NK-92 treated with Interleukin-12 subunit alpha and Interleukin-12 subunit beta, amount 100 ng/mL, for 24 hours (cell line): ENCODE measurements at places on chromosomes 3 and 15.

GRCh38 chr3:49785565-49786356 lies 581 bp downstream of the IP6K1 start:
- no peak for DNase-seq

- peak; percentile 84 for DNase-seq
Observed at GRCh38 chr15:40115670-40116093, 7.0 kb upstream of the BMF start.

DNA sequence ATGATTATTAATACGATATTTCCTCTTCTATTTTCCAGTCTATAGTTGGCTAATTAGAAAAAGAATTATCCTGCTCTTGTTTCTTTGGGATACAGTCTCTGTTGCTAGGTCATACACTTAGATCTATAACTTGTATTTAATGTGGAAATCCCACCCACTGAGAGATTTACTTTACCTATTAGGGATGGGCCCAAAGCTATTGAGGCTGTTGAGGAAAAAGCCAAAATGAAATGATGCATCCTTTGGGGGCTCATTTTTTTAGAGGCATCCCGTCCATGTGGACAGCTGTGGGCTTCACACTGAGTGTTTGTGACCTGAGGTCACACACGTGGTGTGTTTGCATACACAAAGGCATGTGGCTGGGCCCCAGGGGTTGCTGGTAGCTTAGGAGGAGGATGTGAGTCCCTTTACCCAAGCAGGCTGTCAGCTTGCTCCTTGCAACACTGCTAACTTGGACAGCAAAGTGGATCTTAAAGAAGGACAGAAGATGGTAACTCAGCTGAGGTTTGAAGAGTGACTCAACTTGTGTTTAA lies 477.4 kb downstream of the AGBL1 start:
- DNase-seq: no peak

DNA sequence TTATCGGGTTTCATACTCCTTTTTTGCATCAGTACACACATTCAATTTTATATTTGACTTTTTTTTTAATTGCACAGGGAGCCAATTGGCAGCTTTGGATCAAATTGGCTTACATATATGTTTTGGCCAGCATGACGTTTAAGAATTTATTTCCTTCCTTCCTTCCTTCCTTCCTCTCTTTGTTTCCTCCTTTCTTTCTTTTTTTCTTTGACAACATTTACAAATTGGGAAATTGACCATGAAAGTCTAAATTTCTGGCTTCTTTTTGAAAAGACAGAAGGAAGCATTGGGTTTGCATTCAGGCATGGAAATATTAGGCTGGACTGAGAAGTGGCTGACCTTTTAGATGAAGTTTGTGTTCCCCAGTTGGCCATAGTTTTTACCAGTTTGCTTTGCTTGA lies 103.4 kb upstream of the IGSF10 start:
- no peak for DNase-seq

- no peak for DNase-seq
Observed at GRCh38 chr3:37924453-37924852, 62.8 kb downstream of the CTDSPL start.

DNA sequence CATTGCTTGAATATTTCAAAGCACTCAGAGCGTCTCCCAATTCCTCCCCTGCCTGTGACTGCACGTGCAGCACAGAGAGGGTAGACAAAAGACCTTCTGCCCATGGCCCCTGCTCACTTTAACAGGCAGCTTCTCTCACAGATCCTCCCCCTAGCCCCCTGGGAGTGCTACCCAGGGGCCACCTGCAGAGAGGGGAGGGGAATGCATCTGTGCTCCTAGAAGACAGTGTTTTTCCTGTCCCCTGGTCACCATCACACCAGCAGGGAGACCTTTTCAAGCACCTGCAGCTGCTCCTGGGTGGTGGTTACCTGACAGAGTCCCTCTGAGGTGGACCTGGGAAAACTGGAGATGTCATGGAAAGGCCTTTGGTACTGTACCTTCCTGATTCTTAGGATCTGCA lies 56.7 kb upstream of the PRR23C start:
- DNase-seq: no peak

GRCh38 chr3:3200632-3201212 lies 21.2 kb upstream of the CRBN start:
- DNase-seq: no peak

GRCh38 chr15:98506711-98507110 lies 141.6 kb upstream of the IGF1R start:
- no peak for DNase-seq

DNA sequence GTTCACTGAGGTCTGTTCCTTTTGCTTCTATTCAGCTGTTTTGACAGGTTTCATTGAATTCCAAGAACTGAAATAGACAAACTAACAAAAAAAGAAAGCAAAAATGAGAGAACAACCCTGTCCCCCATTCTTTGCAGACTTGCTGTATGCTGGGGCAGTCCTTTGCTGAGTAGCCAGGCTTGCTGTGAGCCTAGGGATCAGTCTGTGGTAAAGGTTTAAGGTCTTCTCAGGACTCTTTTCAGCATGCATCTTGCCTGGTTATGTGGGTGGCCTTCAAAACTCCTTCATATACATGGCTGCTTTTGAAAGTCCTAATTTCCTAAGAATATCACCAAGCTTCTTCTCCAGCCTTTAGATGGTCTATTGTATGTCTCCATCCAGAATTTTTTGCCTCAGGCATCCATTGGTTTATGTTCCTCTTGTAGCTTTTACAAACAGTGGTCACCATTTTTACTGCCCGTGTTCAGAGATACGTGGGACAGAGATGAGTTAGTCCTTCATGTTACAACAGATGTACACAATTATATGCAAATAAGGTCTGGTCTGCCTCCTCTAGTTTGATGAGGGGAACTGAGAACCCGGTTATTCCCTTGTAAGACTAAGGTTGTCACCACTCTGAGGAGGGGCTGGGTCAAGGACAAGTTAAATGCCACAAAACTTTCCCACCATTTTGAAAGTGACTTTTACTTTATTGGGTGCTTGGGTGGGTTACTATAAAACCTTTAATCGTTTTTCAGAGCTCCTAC lies 41.4 kb downstream of the SACM1L start:
- DNase-seq: no peak

DNA sequence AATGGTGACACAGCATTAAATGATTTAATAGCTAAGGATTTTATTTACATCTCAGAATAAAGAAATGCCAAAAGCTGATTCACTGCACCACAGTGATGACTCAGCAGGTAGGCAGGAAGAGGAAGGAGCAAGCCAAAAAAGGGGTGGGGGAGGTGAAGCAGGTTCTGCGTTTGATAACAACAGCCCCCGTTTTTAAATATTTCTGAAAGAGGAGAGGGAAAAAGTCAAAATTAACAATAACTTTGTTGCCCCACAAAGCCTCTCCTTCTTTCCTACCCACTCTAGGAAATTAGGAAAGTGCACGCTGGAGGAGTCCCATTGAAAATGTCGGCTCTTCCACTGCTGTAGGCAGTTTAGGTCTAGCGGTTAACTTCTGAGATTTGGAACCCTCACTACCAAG lies 9.9 kb upstream of the CCDC54 start:
- no peak for DNase-seq

- peak; percentile 25 for DNase-seq
Observed at GRCh38 chr15:77821188-77821958, 188.7 kb upstream of the LINGO1 start.

DNA sequence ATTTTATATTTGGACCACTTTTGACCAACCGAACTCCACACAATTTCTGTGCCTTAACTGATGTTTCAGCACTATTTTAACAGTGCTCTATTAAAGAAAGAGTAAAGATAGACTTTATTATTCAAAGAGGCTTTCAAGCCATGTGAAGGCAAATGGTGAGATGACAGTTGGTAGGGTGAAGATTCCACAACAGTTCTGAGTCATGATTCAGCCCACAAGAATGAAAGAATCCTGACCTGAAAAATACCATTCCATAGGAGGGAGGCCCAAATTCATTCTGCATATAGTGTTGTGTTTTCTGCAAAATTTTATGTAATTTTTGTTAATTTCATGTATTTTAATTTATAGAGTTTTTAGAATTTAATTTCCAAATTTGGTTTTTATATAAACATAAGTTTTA lies 135.6 kb upstream of the STAC start:
- DNase-seq: no peak

DNA sequence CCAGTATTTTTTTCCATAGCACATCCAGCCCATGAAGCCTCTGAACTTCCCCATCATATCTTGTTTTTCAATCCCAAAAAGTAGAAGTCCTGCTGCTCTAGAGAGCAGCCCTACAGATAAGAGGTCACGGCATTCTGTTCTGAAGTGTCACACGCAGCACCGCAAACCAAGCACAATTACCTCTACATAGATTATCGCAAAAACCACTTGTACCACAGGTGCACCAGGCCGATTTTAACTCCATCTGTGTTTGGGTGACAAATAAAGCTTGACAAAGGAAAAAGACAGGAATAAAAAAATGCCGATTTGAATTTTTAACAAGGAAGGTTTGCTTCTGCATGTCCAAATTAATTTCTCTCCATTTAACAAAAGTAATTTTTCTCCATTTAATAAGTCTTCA lies 113.7 kb downstream of the MYO5A start:
- no peak for DNase-seq

- no peak for DNase-seq
Observed at GRCh38 chr3:127456471-127457093, 134.0 kb downstream of the TPRA1 start.

- peak; percentile 79 for DNase-seq
Observed at GRCh38 chr15:50907601-50908208, 778 bp upstream of the AP4E1 start.

GRCh38 chr15:52397118-52397517 lies 101.5 kb upstream of the MYO5C start:
- no peak for DNase-seq

DNA sequence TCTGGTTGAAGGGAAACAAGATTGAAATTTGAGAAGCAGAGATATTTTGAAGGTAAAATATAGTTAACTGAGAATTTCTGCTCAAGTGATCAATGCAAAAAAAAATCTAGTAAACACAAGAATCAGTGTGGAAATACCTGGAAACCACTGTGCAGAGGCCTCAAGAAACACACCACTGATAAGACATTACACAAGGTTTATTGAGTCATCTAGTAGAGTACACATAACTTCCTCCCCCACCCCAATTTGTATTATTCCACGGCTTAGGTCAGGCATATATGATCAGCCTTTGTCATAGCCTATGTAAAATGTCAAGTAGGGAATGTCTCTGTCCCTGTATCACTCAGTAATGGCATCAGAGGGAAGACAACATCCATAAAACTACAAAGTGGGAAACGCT lies 447.8 kb upstream of the BCHE start:
- DNase-seq: no peak

DNA sequence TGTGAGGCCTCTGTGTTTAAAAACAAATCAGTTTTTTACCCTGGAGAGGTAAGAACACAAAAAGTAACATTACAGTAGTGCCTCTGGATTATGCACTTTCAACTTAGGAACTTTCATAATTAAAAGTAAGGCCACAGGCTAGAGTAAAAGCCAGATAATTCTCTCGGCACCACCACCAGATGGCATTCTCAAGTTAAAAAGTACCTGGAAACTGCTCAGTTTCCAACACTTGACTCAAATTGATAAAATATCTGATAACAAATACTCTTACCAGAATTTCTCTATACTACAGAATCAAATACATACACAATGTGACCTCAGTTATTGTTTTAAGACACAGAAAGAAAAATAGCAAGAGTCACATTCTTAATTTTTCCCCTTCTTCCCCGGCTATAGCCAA lies 19.9 kb downstream of the SPICE1 start:
- no peak for DNase-seq

DNA sequence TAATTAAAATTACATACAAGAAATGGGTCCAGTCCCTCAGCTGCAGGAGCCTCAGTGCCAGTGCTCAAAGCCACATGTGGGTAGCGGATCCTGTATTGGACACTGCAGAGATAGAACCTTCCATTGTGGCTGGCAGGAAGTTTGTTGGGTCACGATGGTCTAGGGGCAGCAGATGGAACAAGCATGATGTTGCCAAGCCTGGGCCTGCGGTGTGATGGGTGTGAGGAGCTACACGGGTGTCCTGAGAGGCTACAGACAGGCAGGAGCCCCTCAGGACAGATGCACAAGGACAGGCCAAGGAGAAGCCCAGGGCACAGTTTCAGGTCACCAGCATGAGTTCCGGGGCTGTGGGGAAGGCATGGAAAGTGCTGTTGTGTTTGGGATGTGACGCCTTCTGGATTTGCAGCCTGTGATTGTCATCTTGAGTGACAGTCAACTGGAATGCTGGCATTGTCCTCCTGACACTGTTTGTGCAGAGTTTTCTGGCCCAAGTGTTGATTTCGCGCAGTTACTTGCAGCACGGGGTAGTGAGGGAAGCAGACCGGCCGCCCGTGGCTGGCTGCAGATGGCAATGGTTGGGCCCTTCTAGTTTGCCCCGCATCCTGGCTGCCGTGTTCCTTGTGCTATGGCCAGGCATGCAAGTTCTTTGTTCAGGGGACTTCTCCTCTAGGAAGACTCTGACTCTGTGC lies 177.1 kb downstream of the NSMCE3 start:
- DNase-seq: no peak

GRCh38 chr15:83692746-83693581 lies 39.0 kb downstream of the ADAMTSL3 start:
- DNase-seq: no peak

DNA sequence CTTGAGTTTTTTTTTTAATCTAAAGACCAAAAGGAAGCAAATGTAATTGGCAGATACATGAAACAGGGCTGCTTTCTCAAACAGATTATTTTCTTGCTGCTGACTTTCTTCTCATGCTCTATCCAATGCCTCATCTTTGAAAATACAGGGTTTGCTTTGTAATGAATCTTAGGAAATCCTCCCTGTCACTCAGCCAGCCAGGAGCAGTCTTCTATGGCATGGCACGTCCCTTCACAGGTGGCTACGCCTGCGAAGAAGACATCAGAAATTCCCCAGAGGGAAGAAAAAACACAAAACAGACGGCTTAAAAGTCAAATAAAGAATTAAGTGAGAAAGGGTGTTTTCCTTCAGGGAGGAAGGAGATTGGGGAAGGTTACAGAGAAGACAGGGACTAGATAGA lies 242.5 kb downstream of the IGSF11 start:
- no peak for DNase-seq

GRCh38 chr3:171169866-171170265 lies 143.3 kb upstream of the SLC2A2 start:
- DNase-seq: no peak

DNA sequence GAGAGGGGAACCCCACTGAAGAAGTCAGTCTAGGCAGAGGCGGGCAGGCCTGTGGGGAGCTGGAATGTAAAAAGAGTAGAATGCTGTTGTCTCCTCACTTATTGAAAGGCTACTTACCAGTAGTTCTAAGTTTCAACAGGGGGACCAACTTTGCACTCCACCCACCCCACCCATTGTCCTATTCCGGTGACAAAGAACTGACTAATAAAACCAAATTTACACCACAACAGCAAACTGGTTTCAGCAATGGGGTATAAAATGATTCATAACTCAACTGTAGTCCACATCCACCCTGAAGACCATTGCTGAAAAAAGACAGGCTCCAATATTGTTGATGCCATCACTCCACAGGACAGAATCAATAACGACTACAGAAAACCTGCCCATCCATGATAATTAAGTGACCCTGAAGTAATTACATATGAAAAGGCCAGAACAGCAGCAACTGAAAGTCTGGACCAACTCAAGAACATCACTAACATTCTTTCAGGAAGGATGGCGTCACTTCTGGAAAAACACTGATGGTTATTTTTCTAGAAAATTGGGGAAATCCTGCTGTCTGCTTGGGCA lies 80.2 kb downstream of the ABI3BP start:
- DNase-seq: no peak

GRCh38 chr15:85094685-85095084 lies 113.0 kb downstream of the PDE8A start:
- no peak for DNase-seq

- DNase-seq: no peak
Observed at GRCh38 chr3:133754455-133754854, 8.3 kb downstream of the TF start.

- no peak for DNase-seq
Observed at GRCh38 chr15:47339800-47340570, 377.3 kb upstream of the SEMA6D start.
